Activated CD8-positive, alpha-beta memory T cell treated with anti-CD3 and anti-CD28 coated beads for 1 hour (primary cell): ENCODE measurements at places on chromosomes 12 and 14.

DNA sequence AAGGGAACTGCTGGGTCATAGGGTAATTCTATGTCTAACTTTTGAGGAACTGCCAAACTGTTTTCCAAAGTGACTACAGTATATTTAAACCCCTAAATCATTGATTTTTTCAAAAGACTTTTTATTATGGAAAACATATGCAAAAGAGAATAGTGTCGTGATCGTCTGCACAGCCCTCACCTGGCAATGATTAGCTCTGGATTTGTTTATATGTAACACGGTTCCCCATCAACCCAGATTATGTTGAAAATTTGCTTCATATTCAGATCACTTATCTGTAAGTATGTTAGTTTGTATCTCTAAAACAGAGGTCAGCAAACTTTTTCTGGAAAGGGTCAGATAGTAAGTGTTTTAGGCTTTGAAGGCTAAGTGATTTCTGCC lies 52.7 kb downstream of the CCDC92 start:
- no peak for DNase-seq

- DNase-seq: no peak
Observed at GRCh38 chr12:41856228-41856627, 288.4 kb downstream of the GXYLT1 start.

DNA sequence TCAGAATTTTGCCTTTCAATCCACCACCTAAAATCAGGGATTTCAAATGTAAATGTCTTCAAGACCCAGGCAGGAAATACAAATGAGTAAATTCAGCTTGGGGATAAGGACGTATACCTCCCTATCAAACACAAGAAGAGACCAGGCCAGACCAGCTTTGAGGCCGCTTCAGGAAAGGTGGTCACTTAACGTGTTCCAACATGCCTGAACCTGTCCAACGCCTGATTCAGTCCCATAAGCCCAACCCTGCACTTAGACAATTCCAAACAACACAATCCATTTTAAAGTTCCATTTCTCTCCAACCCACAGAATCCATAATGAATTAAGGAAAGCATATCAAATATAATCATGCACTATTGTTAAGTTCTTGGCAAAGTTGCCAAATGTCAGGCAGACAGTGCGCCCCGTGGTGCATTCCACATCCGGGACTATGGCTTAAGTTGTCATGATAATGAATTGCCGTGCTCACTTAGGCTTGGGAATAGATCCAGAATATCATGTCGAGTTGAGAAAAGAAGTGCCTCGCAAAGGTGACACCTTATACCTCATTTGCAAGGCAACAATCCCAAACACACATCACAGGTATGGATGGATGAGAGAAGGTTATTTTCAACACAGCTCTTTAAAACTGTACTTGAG lies 35.5 kb downstream of the CCDC60 start:
- DNase-seq: no peak

- DNase-seq: no peak
Observed at GRCh38 chr12:13373803-13374202, 177.3 kb downstream of the EMP1 start.

- DNase-seq: no peak
Observed at GRCh38 chr14:92351750-92352149, 28.8 kb downstream of the SLC24A4 start.

- no peak for DNase-seq
Observed at GRCh38 chr14:64298773-64299172, 4.6 kb upstream of the ESR2 start.

GRCh38 chr14:92982956-92983355 lies 60.0 kb downstream of the CHGA start:
- no peak for DNase-seq
